Foreskin keratinocyte (primary cell): ENCODE measurements at places on chromosomes 3 and 15. TPM values are rescaled to one million over a fixed set of nuclear protein-coding genes. Genes with fewer than 3 reads are reported as not detected.
A peak's percentile ranks its signal among the peaks of the same experiment; 100 is the strongest.

- DNase-seq, result no peak
These were observed 91.0 kb downstream of the XRN1 start for GRCh38 chr3:142356818-142357217.

DNA sequence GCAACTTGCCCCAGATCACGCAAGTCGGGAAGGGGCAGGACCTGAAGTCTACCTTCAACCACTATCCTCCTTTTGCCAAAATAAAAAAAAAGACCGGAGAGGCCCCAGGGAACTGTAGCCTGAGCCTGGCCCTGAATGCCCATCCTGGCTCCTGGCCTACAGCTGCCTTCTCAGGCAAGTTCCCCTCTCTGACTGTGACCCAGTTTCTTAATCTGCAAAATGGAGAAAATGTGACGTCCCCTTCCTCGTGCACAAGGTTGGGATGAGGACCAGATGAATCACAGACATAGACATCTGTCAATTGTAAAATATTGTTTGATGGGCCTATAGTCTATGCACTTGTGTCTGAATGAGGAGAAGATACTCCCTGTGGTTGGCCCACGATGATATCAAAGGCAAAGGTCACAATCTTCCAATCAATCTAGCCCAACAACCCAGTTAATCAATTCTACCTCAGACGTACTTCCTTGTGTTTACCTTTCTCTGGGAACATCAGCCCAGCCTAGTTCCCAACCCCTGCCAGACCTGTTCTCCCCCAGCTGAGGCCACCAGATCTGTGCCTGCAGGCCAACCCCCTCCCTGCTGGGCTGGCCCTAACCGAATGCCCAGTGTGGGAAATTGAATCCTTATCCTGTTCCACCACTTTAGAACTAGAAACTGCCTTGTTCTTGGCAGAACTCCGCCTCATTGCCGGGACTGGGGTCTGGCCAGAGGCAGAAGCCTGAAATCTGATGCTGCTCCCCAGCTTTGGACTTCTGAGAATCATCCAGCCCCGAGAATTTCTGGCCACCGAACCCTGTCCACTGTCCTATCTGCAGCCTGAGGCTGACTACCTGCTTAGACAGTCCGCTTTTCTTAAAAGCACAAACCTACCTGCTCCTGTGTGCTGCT lies 101.8 kb upstream of the LIPC start:
- no peak for DNase-seq

DNA sequence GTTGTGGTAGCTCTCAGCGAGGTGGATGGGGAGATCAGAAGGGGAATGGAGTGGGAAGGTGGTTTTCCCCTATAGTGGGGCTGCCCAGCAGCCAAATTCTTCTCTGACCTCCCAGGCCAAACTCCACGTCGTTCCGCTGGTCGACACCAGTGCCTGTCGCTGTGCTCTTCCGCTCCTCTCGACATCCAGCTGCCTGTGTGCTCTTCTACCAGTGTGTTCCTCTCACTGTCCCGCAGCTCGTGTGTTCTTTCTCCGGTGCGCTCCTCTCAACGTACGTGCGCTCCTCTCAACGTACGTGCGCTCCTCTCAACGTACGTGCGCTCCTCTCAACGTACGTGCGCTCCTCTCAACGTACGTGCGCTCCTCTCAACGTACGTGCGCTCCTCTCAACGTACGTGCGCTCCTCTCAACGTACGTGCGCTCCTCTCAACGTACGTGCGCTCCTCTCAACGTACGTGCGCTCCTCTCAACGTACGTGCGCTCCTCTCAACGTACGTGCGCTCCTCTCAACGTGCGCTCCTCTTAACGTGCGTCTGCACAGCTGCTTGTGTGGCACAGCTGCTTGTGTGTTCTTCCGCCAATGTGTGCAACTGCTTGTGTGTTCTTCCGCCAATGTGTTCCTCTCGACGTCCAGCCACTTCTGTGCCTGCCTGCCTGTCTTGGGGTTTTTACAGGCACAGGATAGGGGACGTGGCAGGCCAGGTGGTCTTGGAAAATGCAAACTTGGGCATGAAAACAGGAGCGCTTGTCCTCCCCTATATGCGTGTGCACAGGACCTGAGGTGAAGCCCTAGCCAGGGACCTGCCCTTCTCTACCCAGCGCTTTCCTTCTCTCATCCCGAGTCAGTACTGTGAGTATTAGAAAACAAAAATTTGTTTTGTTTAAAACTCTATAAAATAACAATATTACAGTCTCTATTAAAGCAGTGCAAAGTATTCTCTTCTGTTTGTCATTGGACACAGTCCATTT lies 991.1 kb downstream of the GBE1 start:
- DNase-seq, result no peak

DNA sequence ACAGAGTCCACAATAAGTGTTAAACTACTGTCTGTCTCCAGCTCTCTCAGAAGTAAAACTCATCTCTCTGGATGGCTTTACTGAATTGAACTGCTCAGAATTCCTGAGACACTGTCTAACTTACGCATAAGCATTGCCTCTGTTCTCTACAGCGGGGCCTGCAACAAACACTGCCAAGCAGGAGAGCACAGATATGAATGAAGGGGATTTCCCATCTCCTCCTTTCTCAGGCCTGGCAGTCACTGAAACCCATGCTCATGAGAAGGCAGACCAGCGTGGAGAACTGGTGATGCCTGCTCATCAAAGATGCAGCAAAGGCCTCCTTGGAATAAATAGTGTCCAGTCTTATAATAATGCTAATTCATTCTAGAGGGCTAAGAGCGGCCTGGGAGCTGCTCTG lies 10.3 kb downstream of the RASGRP1 start:
- DNase-seq, result no peak

DNA sequence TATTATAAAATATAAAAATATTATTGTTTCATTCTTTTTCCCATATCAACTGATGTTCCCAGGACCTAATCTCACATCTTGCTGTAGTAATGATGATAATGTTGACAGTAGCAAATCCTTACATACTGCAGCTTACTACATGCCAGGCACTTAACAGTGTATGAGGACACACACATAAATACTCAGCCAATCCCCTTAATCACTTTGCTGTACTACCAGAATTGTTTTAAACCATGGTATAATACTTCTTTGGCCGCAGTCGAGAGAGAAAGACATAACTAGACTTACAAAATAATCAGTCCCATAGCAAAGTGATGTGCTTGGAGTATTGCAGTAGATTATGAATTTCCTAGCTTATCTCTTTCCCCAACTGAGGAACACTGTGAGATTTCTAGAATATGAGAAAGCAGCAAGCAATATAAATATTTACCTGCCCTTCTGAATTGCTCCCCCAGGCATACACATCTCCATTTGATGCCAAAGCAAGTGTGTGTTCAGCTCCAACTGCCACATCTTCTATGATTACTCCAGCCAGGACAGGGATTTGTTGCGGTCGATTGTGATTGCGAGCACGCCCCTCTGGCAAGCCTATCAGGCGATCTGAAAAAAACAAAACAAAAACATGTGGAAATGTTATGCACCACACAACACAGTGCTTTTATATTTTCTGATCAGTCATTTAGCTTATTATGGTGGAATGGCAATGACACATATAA lies 33.0 kb downstream of the FBXL22 start:
- DNase-seq, result no peak

GRCh38 chr15:99857836-99858235 lies 124.6 kb upstream of the LYSMD4 start:
- no peak for DNase-seq

DNA sequence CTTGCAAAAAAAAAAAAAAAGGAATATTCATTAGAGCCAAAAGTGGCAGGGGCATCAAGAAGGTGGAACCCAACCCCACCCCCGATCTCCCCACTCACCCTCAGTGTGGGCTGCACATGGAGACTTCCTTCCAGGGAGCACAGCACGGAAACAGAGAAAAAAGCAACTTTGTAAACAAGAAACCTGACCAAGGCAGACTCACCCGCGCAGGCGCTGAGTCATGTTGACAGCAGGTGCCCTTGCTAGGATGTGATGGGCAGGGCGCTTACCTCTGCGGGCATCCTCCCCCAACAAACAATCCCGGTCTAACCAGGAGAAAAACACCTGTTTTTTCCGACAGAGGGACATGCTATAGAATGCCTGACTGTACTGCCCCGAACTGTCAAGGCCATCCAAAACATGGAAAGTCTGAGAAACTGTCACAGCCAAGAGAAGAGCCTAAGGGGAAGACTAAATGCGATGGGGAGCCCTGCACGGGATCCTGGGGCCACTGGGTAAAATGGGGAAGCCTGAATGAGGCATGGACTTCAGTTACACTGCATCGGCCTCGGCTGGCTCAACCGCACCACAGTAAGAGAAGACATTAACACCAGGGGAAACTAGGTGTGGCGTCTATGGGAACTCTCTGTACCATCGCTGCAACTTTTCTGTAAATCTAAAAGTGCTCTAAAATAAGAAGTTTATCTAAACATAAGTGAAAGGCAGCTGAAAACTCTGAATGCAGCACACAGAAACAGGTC lies 66.7 kb upstream of the GATA2 start:
- no peak for DNase-seq

DNA sequence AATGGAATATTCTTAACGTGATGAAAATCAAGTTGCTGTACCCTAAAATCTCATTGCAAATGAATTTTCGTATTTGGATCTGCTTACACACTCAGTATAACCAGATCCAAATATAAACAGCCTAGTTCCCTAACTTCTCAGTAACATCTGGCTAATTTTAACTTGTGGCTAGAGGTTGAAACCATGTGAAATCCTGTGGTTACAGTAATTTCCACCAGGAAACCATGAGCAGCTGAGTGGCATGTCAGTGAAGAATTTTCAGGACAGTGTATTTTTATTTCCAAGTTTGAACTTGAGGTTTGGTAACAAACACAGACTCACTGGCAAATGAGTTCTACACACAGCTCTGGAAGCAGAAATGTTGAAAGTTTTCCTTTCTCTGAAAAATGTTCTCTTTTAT lies 754.1 kb downstream of the NR2F2 start:
- DNase-seq, result no peak

DNA sequence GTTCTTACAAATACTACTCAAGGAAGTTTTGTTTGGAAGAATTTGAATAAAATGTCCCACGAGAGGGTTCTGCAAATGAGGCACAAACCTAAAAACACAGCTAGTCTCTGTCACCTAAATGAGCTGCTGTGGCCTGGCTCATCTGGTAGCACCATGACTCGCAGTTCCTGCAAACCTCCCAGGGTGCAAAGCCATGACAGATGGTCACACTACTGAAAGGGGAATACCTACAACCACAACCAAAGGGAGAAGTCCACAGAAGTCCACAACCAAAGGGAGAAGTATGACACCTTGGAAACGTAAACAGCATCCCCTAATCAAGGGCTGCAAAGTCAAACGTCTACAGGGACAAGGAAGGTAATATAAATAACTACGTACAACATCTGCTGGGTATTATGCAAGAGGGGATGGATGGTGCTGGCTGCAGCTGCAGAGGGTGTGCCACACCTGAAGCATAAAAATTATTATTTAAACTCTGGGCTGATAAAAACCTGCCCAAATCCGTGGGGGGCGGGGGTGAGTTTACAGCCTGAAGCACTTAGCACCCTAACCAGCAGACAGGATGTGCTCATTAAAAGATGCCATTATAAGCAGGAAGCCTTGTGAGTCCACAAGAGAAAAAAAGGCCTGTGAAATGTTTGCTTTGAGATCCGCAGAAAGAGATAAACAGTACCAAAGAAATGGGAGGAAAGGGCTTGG lies 184.0 kb downstream of the MAGI1 start:
- DNase-seq, result peak; percentile 73

DUOXA2 gene
- total RNA-seq, result not detected in 2 replicates

STRA6 gene
- total RNA-seq, result not detected in 2 replicates

CFAP100 gene
- total RNA-seq, result not detected in 2 replicates

NEK11 gene
- 4.2 TPM in 2 replicates for total RNA-seq

NIPA2 gene
- total RNA-seq, result 69.3 and 70.0 TPM in 2 replicates

STRIT1 gene
- total RNA-seq, result not detected in 2 replicates

KCNAB1 gene
- total RNA-seq, result 0.49 and 0.51 TPM in 2 replicates
